Caki2 (cell line): ENCODE measurements at places on chromosomes 2 and 18. TPM values are rescaled to one million over a fixed set of nuclear protein-coding genes. Genes with fewer than 3 reads are reported as not detected.
A peak's percentile ranks its signal among the peaks of the same experiment; 100 is the strongest.

GRCh38 chr2:207236156-207236935, 70.6 kb upstream of the KLF7 start:
- no peak for DNase-seq

- no peak for DNase-seq
Observed at GRCh38 chr2:98901702-98902101, 34.3 kb downstream of the CRACDL start.

DNA sequence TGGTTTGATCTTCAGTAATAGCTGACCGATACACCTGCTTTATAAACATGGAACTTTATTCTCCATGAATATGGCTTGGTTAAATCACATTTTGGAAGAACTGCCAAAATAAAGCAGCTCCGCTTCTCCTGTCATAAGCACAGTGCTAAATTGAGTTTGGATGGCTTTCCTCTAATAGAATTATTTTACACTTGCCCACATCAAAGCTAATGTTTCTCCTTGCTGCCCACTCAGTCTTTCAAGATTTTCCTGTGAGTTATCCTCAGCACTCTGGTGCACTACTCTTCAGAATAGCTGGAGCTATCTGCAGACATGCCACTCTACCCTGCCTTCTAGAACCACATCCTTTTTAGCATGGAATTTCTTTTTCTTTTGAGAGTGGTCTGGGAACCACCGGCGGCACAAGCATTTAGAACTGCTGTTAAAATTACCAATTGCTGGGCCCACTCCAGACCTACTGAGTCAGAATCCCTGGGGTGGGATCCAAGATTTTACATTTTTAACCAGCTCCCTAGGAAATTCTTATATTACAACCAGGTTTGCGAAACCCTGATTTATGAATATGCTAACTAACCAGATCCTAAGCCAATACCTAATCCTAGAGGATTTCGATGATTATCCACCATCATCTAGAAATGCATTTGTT, 283.3 kb downstream of the AFF3 start:
- no peak for DNase-seq

GRCh38 chr2:33477473-33478468, 1.3 kb downstream of the RASGRP3 start:
- peak; percentile 6 for DNase-seq

DNA sequence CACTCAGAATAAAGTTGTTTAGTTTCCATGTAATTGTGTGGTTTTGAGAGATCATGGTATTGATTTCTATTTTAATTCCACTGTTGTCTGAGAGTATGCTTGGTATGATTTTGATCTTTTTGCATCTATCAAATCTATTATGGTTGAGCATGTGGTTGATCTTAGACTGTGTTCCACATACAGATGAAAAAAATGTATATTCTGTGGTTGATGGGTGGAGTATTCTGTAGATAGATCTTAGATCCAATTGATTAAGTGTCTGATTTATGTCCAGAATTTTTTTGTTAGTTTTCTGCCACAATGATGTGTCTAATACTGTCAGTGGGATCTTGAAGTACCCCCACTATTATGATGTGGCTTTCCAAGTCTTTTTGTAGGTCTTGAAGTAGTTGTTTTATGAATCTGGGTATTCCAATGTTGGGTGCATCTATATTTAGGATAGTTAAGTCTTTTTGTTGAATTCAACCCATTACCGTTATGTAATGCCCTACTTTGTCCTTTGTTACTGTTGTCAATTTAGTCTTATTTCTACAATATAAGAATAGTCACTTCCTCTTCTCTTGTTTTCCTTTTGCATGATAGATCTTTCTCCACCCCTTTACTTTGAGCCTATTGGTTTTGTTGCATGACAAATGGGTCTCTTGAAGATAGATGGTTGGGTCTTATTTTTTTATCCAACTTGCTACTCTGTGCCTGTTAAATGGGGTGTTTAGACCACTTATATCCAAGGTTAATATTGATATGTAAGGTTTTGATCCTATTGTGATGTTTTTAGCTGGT, 101.8 kb downstream of the TRABD2A start:
- DNase-seq = no peak

- DNase-seq = no peak
Observed at GRCh38 chr2:171747371-171747770, 60.1 kb downstream of the DYNC1I2 start.

DNA sequence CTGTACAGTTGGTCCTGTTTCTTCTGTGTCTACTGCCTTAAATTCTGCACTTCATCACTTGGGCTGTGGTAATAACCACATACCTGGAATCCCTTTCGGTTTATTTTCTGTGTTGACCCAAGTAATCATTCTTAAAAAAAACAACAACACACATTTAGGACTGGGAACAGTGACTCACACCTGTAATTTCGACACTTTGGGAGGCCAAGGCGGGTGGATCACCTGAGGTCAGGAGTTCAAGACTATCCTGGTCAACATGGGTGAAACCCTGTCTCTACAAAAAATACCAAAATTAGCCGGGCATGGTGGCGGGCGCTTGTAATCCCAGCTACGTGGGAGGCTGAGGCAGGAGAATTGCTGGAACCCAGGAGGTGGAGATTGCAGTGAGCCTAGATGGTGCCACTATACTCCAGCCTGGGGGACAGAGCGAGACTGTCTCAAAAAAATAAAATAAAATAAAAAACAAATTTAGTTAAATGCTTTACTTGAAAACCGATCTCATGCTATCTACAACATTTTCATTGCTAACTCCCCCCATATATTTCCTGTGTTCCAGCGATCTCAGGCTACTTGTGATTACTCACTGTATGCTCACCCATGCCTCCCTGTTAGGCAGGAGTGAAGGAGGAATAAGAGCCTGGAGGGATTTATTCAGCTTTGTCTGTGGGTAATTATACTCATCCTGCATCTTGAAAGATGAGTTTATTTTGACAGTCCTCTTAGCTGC, 18.2 kb downstream of the ACSL3 start:
- no peak for DNase-seq

GRCh38 chr2:212695426-212695825, 156.8 kb upstream of the ERBB4 start:
- no peak for DNase-seq

Gene NT5C1B
- total RNA-seq = not detected in 2 replicates

Gene FSHR
- total RNA-seq = not detected in 2 replicates

Gene KLHL30
- 0.91 and 0.96 TPM in 2 replicates for total RNA-seq

Gene SPDYA
- total RNA-seq = 0.10 TPM in 1 of 2 replicates, not detected in the other
